Motor neuron (in vitro differentiated cells): ENCODE measurements at places on chromosomes 7 and 10.

GRCh38 chr10:133299224-133299623 is 9.4 kb downstream of the TUBGCP2 start:
- ATAC-seq: no peak

DNA sequence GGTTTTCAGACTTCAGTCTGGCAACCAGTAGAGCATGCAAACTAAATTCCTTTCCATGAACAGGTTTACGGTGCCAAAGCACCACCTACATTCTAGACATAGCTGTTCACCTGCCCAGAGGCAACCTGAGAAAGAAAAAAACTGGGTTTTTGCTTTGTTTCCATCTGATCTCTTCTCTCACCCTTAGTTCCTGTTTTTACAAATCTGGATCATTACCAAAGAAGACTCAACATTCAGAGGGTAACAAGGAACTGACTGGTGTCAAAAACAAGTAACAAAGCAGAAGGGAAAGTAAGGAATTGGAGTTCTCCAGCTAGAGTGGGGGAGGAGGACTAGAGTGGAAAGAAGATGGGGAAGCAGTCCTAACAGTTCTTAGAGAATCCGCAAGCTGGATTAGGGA is 36.4 kb downstream of the CPVL start:
- ATAC-seq: no peak

- ATAC-seq: no peak
Measured at GRCh38 chr7:43313628-43314378, 201.4 kb downstream of the HECW1 start.

GRCh38 chr10:47346581-47347302 is 1.4 kb upstream of the RBP3 start:
- ATAC-seq: peak; percentile 98

DNA sequence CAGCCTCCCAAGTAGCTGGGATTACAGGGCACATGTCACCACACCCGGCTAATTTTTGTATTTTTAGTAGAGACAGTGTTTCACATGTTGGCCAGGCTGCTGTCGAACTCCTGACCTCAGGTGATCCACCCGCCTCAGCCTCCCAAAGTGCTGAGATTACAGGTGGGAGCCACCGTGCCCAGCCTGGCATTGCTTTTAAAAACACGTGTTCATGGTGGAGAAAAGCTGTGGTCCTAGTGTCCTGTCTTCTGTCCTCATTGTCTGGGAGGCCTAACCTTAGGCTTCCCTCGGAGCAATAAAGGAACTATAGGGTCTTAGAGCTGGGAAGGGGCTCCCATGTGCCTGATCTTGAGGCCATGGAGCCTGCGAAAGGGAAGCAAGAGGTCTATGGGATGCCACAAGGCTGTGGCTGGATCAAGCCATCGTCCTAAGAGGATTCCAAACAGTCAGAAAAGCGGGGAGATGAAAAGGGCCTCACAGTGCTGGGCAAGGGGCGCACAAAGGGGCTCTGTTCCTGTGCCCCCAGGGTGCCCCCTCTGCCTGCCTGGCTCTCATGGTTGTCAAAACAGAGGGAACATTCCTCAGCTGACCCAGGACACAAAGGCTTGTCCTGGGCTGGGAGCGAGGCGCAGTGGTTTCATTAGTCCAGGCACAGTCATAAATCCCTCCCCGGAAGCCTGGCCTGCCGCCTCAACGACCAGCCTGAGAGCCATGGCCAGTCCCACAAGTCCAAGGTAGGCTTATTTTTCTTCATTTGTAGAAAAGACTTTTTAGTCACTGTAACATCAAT is 106.6 kb upstream of the TNS3 start:
- no peak for ATAC-seq

GRCh38 chr10:86347856-86348255 is 18.7 kb downstream of the GRID1 start:
- ATAC-seq: no peak

DNA sequence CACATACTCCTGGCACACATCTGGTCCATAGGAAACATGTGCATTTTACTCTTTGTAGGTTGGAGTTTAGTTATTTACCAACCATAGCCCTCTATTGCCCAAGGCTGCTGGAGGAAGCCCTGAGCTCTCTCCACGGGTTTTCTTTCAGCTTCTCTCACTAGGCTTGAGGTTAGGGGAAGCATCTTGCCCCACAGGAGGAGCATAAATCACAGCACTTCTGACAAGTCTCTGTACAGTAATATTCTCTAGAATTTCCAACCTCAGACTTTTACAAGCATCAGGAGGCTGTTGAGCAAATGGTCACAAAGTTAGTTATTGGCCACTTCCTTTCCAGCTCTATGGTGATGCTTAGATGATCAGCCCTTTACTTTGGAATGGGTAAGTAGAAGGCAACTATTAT is 122.9 kb upstream of the GLI3 start:
- ATAC-seq: no peak
